ENCODE measurements at places on chromosomes 2 and 18.

DNA sequence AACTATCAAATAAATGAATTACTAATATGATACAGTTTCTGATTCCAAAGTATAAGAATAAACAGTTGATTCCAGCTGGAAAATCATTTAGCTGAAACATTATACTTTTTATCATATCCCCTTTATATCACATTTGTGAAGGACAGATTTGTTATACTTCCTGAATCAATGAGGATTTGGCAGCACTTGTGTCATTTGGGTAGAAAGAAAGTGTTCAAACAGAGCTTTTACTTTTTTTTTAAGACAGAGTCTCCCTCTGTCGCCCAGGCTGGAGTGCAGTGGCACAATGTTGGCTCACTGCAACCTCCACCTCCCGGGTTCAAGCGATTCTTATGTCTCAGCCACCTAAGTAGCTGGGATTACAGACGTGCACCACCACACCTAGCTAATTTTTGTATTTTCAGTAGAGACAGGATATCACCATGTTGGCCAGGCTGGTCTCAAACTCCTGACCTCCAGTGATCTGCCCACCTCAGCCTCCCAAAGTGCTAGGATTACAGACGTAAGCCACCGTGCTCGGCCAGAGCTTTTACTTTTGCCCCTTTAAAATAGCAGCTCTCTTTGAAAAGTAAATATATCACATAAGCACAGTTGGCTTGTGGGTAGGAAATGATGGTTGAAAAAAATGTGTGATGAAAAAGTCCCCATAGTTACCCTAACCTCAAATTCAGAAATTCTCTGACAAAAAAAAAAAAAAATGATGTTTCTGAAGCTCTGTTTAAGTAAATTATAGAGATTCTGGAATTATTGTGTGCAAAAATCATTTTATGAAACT, 95.2 kb downstream of the DTNA start:
- DNase-seq: no peak

GRCh38 chr2:96503637-96504243, 1.4 kb downstream of the NEURL3 start:
- DNase-seq: no peak

GRCh38 chr2:215728504-215729065, 284.8 kb downstream of the MREG start:
- no peak for DNase-seq

DNA sequence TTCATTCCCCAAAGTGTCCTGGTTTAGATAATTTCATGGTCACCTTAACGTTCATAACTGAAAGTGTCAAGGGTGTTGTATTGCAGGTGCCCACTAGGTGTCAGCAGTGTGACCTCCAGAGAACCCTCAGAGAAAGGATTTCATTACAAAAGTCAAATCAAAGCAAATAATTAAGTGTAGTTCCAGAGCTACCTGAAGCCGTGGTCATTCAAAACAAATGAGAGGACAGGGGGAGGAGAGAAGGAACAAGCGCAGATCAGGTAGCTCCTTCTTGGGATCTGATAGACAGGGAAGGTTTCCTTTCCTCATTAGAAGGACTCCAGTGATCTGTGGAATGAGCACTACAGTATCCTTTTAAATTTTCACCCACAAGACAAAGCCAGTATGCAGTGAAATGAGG, at the start of gene SLC9A4:
Gene SLC9A4, plus strand, starts transcription at position 207 of the 400 bp plus-strand sequence. CDS start 534 bp downstream, outside the sequence.
- DNase-seq: peak; percentile 42

DNA sequence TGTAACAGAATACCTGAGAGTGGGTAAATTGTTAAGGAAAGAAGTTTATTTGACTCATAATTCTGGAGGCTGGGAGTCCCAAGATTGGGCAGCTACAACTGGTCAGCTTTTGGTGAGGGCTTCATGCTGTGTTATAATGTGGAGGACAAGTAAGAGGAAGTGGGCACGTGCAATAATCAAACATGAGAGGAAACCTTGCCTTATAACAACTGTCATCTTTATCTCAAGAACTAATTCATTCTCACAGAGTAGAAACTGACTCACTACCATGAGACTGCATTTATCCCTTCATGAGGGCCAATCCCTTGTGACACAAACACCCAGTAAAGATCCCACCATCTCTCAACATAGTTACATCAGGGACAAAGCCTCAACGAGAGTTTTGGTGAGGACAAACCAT, 318.1 kb upstream of the NT5C1B start:
- no peak for DNase-seq

DNA sequence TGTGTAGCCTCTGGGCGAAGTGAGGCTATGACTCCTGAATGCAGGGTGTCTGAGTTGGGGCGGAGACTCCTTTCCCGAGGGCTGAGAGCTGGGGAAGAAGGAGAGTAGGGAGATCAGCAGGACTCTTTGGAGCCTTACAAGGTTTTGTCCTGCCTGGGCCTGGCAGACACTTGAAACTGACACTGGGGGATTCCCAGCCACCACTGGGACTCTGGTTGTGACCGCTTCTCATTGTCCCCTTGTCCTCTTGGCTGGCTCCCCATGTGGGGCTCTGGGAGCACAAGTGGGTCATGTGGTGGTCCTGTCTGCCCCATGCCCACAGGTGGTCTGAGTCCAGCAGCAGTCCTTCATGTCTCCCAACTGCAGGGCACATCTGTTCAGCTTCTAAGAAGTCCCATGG, 78.2 kb upstream of the MGAT4A start:
- no peak for DNase-seq

DNA sequence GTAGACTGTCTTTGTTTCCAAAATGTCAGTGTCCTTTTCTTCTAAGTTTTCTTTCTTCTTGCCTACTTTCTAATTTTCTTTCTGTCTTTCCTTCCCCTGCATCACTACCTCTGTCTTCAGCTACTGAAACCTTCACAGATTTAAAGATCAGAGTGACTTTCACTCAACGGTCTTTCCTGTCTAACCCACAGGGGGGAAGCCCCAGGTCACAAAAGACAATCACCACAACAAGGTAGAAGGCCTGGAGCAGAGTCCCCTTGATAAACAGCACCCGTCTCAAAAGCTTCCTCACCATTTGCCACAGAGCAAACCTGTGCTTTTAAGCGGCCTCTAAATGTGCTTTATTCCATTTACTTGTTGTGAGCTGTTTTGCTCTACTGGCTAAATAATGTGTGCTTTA, 665.4 kb downstream of the BCL11A start:
- DNase-seq: no peak

DNA sequence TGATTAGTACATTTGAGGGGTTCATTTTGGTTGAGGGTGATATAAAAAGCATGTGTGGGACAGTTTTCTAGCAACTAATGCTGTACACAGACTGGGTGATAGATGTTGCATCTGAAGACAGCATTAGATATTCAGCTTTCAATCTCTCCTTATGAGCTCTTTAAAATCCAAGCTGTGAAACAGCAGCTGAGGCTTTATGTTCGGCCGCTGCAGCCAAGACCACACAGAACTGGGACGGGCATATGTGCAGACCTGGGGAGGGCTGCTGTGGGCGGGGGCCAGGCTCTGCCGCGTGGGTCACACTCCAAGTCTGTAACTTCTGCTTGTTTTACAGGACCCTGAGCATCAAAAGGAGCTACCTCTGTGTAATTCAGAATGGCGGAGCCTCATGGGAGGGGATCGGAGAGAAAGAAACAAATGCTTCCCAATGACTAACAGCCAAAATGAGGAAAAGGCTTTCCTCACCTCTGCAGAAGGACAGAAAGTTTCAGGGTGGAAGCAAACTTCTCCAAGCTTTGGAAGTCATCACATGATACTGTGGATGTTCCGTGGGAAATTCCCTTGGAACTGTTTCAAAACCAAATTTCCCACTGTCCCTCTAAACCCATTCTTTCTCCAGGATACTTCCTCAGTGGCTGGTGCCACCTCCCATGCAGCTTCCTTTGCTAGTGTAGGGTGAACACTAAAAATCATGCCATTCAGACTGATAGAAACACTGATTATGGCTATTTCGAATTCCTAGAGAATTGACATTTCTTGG, 711.9 kb upstream of the ID2 start:
- no peak for DNase-seq

GRCh38 chr2:39140322-39140847, 19.5 kb upstream of the SOS1 start:
- no peak for DNase-seq

GRCh38 chr2:187228986-187229385, 219.1 kb downstream of the CALCRL start:
- DNase-seq: no peak

GRCh38 chr2:100029460-100029859, 112.9 kb downstream of the AFF3 start:
- no peak for DNase-seq

- no peak for DNase-seq
Measured at GRCh38 chr18:12828116-12829051, 55.7 kb downstream of the PTPN2 start.

GRCh38 chr2:146982393-146982846, 862.4 kb upstream of the ACVR2A start:
- DNase-seq: no peak

DNA sequence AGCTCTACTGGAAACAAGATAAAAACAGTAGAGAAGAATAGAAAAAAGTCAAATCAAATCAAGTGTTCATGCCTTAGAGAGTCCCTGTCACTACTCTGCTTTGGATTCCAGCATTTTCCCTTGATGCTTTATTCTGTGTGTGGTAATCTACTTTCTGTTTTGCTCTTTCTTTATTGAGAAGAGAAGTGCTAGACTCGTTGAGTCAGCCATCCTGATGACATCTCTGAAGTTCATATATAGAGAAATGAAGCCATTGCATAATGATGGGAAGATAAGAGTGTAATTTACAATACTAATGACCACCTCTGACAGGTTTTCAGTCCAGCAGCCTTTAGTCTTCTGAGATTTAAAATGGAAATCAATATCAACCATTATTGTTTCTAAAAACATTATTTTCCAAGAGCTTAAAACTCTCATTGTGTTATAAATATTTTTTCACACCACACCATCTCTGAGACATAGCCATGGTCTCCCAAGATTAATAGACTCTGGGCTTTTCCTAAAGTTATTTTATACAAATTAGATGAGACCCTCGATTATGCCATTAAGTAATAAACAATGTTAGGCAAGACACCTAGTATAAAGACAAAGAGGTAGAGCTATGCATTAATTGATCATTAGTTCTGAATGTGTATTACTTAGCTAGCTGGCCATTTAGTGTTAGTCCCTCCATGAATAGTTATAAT, 679.0 kb upstream of the ACVR2A start:
- no peak for DNase-seq

DNA sequence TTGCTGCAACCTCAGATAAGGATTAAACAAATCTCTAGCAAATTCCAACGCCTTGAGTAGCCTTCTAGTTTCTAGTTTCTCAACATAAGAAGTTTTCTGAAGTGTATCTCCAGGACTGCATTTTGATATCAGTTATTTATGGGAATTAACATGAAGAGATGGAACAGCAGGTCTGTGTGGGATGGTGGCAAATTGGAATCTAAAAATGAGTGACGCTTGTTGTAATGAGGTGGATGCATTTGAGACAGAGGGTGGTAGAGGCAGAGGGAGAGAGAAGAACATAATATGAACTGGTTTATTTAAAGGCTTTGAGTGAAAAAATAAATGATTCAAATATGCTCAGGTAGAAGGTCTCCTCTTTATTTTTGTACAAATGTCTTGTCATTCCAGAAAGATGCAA, 446.8 kb upstream of the GCFC2 start:
- no peak for DNase-seq

- no peak for DNase-seq
Measured at GRCh38 chr2:27653397-27653796, 10.0 kb downstream of the SUPT7L start.

- DNase-seq: no peak
Measured at GRCh38 chr2:68857855-68858456, 13.2 kb downstream of the BMP10 start.

DNA sequence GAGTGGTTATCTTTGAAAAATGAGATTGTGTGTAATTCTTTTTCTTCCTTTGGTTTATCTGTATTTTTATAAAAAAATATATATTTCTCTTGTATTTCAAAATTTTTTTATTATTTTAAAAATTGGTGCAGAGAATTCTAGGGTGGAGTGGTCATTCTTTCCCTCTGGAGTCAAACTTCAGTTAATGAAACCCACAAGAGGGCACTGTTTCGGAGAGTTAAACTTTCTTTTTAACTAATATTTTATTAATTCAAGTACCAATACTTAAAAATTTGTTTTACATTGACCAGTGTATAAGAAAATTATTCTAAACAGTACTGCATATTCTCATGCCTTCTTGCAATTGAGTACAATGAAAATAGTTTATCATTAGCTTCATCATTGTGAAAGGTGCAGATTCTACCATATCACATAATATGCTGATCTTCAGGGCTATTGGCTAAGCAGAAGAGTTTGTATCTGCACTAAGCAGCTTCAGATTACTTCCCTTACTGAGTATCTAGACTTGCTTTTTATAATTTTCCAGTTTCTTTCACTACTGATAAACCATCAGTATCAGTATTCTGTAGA, 50.1 kb downstream of the HS1BP3 start:
- DNase-seq: peak; percentile 19

DNA sequence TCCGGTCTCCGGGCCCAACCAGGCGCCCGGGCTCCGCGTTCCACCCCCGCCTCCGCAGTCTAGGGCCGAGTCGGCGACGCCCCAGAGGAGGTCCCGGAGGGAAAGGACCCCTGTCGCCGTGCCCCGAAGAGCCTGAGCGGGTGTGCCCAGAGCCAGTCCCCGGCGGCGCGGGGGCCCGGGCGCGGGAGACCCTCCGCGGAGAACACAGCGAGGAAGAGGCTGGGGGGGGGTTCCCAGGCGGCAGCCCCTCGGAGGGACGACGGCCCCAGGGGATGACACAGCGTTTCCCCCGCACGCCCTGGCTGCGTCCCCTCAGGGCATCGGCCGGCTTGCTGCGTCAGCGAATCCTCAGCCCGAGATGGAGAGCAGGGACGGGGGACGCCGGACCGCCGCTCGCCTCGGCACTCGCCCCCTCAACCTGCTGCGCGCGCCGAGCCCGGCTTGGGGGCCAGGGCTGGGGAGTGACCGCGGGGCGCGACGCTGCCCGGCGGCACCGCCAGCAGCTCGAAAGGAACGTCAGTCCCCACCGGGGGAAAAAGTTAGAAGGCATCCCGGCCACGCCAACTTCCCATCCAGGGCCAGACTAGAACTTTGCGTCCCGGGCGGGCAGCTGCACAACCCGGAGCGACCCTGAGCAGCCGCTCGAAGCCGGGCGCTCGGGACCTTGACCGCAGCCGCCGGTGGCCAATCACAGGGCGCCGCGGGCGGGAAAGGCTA, 711 bp downstream of the SFXN5 start:
- DNase-seq: no peak

DNA sequence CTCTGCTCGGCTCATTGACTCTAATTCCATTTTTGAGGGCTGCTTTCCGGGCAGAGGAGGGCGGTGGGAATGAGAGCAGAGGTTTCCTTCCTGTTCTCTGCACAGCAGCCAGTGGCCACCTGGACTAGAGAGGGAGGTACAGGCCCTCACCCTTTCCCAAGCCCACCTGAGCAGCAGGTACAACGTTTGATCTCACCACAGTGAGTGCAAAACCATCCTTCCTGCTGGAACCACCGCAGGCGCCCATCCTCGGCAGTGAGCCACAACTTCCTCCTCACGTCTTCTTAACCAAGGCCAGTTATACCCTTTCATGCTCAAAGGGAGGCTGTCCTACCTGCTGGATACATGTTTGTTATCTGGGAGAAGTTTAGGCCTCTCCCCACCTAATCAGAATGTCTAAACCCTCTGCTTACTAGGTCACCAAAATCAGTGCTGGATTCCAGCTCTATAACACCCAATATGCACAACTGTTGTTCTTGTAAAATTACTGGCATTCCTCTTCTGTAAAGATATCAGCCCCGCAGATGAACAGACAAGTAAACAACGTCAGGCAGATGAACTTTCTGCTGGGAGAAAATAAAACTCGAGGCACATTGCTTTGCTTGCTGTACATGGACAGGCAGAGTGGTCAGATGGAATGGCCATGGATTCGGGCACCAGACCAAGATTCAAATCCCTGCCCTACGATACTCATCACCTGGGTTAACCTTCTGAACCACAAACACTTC, 191.4 kb downstream of the SH3RF3 start:
- DNase-seq: no peak
